Fibroblast of the conjunctiva (primary cell): ENCODE measurements at places on chromosomes 2 and 18.

GRCh38 chr2:18792684-18793083, 203.3 kb upstream of the NT5C1B start:
- no peak for DNase-seq

DNA sequence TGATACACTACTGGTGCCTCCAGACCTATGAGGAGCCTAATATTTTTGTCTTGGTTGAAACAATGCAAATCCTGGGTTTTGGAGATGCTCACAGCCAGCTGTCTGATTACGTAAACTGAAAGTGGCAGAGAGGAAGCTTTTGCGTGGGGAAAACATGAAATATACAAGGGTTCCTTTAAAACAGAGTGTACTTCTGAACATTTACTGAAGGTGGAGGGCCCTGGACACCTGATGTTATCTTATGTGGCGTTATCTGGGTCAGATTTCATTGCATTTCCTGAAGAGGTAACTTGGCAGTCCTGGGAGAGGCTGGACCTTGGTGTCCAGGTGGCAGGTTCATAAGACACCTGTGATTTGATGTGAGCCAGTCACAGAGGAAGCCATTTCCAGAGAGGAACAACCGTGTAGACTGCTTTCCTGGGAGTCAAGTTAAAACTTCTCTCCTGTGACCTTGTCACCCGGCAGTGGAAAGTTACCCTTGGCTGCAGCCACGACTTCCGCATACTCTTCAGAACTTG, 105.0 kb downstream of the NEDD4L start:
- no peak for DNase-seq

GRCh38 chr2:70536517-70537055, 17.0 kb downstream of the TGFA start:
- DNase-seq = no peak

- DNase-seq = no peak
These were observed 30.7 kb downstream of the EFR3B start for GRCh38 chr2:25072606-25073005.

- no peak for DNase-seq
These were observed 326.9 kb upstream of the HNRNPA3 start for GRCh38 chr2:176885661-176886060.
